ENCODE measurements at places on chromosomes 5 and 9.

DNA sequence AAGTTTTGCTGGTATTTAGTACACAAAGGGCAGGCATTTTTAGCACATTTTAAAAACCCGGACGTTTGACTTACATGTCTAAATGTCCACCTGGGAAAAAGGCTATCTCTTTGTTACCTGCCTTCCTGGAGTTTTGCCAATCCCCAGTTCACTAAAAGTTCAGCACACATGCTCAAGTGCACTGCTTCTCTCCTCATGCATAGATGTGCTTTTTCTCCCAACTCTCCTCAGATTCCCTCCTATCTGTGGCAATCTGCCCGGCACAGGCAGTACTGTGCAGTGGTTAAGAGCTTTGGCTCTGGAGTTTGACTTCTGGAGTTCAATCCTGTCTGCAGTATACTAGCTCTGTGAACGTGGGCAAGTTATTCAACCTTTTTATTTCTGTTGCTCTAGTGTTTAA, 8.3 kb upstream of the CCNO start:
- DNase-seq = no peak

- DNase-seq = no peak
Measured at GRCh38 chr9:89634995-89635742, 30.4 kb downstream of the GADD45G start.

DNA sequence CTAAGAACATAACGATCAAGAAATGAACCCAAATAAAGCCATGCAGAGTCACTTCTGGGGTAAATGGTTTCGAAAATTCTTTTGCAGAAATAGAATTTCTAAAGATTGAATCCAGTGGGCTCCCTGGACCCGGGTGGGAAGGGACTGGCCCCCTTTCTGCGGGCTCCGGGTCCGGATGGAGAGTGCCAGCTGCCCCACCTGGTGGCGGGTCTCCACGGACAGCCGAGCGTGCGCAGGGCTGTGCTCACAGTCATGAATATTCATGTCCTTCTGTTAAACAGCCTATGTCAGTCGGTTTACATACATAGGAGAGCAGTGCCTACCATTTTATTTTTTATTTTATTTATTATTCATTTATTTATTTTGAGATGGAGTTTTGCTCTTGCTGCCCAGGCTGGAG, 4.7 kb upstream of the PPP1R26 start:
- DNase-seq = peak; percentile 32

- no peak for DNase-seq
Measured at GRCh38 chr5:137010226-137010625, 488.9 kb downstream of the SPOCK1 start.

GRCh38 chr9:2257248-2257929, 242.2 kb downstream of the SMARCA2 start:
- DNase-seq = no peak

GRCh38 chr9:127004946-127005769, 90.6 kb downstream of the RALGPS1 start:
- peak; percentile 77 for DNase-seq

GRCh38 chr5:32369542-32370155, 56.9 kb upstream of the MTMR12 start:
- DNase-seq = no peak

DNA sequence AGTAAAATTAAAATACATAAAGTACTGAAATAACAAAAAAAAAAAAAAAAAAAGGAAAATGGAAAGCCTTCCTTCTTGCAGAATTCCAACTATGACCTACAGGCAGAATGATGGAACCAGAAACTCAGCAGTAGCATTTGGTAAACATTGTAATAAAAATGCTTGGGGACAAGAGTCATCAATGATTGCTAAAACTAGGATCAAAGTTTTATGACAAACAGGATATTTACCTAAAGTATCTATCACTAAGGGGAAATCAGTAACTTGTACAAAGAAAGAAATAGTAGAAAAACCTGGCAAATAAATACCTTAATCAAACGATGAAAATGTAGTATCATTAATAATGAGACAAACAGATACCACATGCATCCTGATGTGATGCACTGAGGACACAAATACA, 17.5 kb downstream of the ERMP1 start:
- no peak for DNase-seq

DNA sequence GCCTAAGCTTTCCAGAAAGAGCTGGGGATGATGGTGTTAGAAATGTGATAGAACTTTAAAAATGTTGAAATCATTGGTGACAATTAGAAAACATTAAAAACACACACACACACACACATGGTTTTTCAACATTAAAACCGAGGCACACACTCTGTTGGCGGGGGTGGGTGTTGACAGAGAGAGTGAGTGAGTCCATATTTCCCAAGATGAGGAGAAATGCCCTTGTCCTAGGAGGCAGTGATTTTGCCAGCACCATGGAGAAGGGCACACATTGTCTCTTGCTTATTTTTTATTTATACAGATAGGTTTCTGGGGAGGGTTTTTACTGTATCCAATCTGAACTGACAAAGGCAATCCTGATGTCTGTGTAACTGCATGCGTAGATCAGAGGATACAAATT, 152.5 kb downstream of the INSYN2B start:
- no peak for DNase-seq

DNA sequence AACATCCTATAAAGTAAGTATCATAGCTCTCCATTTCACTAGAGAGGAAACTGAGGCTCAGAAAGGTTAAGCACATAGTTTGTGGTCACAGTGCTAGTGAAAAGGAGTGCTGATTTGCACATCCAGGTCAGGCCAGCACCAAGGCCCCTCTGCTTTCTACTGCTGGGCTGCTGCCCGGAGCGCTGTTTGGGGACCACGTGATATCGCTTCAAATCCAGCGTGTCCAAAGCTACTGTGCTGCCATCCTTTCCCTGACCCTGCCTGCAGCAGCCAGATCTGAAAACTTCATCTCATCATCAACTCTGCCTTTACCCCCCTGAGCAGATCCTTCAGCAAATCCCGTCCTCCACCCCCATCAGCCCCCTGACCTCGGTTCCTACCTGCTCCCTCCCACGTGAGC, 40.7 kb upstream of the AKNA start:
- DNase-seq = no peak

- DNase-seq = no peak
Measured at GRCh38 chr5:148960070-148960769, 102.6 kb downstream of the SH3TC2 start.

GRCh38 chr5:14895301-14895700, 23.7 kb upstream of the ANKH start:
- DNase-seq = no peak

- no peak for DNase-seq
Measured at GRCh38 chr5:7714697-7715096, 136.2 kb downstream of the CFAP90 start.

- DNase-seq = peak; percentile 13
Measured at GRCh38 chr9:126708178-126708577, 94.5 kb downstream of the LMX1B start.

DNA sequence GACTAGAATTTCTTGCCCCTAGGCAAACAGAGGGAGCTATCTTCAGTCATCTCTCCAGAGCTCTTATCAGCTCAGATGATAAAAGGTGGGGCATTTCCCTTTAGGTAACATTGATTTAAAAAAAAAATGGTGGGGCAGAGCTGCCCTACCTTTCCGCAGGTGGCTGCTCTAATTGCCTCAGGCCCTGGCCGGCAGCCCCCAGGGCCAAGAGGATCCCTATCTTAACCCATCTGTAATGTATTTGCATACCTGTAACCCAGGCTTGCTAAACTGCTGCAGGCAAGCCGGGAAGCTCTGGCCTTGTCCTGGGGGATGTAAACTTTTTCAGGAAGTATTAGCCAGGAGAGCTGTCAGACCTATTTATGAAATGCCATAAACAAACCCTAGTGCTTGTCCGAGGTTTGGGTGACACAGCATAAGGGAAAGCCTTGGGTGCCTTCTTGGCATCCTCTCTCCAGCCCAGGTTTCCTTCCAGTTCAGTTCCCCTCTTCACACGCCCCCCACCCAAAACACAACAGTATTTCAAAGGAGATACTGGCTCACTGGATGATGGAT, 20.9 kb upstream of the ZSWIM6 start:
- DNase-seq = no peak

GRCh38 chr5:142966121-142966420, 195.9 kb downstream of the ARHGAP26 start:
- no peak for DNase-seq

- DNase-seq = no peak
Measured at GRCh38 chr5:35058374-35058788, 10.6 kb upstream of the AGXT2 start.

DNA sequence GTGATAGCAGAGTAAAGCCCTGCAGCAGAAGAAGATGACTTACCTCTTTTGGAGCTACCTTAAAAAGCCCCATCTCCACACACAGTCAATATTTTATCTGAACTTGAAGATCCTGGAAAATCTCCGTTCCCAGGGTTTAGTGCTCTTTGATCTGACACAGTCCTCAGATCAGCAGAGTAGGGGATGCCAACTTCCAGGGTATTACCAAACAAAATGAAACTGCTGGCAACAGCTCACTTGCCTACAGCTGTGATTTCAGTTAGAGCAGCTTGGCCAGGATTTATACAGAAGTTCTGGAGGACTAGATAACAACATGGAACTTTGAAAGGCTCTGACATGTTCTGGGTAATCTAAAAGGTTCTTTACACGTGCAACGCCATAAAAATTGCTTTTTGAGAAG, 1537.8 kb upstream of the ACO1 start:
- no peak for DNase-seq

- no peak for DNase-seq
Measured at GRCh38 chr9:125380406-125380805, 118.8 kb downstream of the GAPVD1 start.

DNA sequence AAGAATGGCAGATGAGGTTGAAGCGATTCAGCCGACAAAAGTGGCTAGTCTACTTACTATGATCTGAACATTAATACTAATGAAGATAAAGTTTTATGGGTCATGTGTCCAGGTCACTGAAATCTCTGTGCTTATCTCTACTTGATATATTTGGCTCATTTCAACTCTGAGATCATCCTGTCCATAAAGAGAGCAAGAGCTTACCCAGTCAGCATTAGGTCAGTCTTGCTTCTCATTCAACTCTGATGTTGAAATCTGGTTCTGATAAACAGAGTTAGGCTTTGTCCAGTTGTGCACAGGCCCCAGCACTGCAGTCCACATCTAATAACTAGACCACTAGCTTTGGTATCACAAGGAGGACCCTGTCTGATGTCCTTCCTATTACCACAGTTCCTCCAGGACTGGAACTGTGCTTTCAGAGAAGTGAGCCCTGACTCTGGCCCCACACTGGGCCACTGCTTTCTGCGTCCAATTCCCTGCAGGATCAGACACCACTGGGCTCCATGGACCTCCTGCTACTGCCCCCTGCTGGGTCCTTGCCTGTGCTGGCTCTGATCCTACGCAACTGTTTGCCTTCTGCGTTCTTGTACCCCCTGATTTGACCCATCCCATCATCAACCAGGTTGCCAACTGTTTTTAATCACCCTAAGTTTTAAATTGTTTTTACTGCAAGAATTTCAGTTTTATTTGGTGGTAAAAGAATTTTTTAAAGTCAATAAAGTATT, 23.7 kb upstream of the FAM120A start:
- no peak for DNase-seq

DNA sequence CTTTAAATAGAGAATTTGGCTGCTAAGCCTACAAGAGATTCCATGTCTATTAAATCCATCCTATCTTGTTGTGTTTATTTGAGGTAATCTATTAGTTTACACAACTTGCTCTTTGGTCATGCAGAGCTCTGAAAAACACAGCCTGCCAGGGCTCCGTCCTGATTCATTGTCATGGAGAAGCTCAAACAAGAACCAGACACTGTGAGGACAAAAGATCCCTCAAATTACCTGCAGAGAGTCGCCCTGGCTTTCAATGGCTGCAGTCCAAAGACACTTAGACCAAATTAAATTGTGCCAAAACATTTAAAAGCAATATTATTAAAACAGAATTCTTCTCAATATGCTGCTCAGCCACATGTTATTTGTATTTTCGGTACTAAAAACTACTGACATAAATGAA, 60.1 kb downstream of the CDH18 start:
- no peak for DNase-seq

DNA sequence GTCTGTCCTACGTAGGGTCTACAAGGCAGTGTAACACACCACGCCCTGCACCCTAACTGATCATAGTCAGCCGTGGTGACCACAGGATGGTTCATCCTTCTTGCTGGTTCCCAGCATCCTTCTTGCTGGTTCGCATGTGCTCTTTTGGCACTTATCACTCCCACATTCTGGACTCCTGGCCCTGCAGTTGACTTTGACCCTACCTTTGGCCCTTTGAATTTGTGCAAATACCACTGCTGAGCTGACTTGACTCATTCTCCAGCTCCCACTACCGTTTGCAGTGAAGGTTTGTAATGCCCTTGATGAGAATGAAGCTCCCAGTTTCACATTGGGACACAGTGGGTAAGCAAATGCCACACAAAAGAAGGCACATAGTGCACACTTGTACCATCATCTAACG, 33.8 kb downstream of the PALM2AKAP2 start:
- no peak for DNase-seq

GRCh38 chr5:98772415-98773213, 849 bp upstream of the RGMB start:
- DNase-seq = peak; percentile 66

DNA sequence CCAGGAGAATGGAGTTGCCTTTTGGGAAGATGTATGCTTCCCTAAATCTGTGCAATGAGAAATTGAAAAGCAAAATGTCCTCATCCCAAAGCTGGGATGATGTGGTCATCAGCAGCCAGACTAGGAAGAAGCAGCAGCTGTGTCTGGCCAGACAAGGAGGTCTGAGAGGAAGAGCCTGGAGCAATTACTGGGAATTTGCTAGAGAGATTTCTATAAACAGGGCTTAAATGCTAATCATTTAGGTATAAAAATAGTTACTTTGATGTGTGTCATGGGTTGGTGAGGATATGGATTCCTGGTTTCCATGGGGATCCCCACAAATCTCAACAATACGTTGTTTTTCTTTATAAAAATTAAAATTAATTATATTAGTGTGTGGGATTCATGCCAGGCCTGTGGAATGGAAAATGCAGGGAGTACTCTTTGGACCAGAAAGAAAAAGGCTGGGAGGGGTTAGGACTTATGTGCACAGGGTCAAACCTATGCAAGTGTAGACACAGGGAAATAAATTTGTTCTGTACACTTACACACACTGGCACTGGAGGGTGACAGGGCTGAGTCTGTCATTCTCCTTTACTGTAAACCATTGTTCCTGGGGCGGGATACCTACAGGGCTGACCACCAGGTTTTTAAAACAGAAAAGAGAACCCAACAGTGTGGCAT, 58.7 kb upstream of the TRPC7 start:
- no peak for DNase-seq

All from activated T-cell treated with anti-CD3 and anti-CD28 coated beads, Interleukin-2, amount 50 U/mL, for 48 hours (primary cell).